ENCODE measurements at places on chromosomes 4 and X.

DNA sequence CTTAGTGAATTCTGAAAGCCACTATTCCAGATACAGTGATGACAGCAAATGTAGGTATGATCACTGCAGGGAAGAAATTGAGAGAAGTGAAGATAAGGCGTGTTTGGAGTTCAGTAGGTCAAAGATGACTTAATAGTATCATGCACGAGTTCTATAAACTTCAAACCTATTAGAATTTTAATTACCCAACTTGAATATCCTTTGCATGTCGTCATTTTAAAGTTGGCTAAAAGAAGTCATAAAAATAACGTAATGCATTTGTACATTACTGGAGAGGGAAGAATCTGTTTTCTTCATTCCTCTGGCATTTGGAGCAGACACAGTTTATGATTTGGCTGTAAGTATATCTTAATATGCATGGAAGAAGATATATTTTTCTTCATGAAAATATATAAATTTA, 68.6 kb upstream of the MXRA5 start:
- DNase-seq = no peak

GRCh38 chrX:100353326-100353725, 56.7 kb downstream of the PCDH19 start:
- DNase-seq = no peak

GRCh38 chr4:3106339-3107186, 32.1 kb downstream of the HTT start:
- DNase-seq = peak; percentile 91

DNA sequence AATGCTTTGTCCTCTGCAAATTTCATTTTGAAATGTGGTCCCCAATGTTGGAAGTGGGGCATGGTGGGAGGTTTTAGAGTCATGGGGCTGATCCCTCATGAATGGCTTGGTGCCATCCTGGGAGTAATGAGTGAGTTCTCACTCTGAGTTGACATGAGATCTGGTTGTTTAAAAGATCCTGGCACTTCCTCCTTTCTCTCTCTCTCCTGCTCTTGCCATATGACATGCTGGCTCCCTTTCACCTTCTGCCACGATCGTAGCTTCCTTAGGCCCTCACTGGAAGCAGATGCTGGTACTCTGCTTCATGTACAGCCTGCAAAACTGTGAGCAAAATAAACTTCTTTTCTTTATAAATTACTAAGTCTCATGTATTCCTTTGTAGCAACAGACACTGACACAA, 262.0 kb downstream of the IL15 start:
- DNase-seq = no peak

GRCh38 chr4:10703766-10704429, 19.3 kb upstream of the CLNK start:
- DNase-seq = no peak

- DNase-seq = no peak
Observed at GRCh38 chr4:1012034-1012739, 761 bp downstream of the FGFRL1 start.

GRCh38 chrX:46635186-46635585, 61.6 kb downstream of the CHST7 start:
- DNase-seq = no peak

GRCh38 chr4:25892796-25893195, 21.2 kb upstream of the SMIM20 start:
- DNase-seq = no peak

DNA sequence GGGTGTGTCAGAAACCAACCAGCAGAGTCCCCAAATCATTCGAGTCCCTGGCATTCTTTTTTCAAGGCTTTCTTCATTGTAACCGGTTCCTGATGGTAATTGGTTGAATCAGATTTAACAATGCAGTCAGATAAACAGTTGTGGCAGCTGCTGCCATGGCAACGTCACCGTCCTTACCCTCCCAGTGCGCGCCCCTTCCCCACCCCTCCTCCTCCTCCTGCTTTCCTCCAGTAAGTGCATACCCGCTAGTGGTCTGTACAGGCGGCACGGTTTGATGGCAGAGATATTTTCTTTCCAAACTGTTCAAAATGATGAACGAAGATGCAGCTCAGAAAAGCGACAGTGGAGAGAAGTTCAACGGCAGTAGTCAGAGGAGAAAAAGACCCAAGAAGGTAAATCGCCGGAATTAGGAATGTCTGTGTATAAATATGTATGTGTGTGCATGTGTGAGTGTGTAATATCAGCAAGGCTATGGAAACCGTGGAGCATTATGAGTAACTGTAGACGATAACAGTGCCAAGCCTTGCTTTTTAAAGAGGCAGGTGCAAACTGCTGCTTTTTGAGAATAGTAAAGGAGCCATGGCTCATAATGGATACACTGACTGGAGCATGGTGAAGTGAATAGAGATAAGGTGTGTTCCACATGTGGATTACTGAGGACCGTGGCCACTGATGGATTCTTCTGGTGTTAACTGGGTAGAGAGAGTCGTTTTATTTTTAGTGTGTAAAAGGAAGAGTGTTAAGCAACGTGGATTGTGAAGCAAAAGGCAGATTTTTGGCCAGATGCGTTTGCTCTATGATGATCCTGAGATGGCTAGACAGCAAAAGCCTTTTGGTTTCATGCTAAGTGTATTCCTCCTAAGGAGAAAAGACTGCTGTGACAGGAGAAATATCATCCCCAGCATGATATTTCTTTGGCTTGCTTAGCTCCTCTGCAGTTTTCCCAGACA, at the start of gene ANK2:
TSS of gene ANK2 (plus strand) at position 233 of the 950 bp plus-strand sequence. CDS start at position 309, 76 bp downstream.
- no peak for DNase-seq

DNA sequence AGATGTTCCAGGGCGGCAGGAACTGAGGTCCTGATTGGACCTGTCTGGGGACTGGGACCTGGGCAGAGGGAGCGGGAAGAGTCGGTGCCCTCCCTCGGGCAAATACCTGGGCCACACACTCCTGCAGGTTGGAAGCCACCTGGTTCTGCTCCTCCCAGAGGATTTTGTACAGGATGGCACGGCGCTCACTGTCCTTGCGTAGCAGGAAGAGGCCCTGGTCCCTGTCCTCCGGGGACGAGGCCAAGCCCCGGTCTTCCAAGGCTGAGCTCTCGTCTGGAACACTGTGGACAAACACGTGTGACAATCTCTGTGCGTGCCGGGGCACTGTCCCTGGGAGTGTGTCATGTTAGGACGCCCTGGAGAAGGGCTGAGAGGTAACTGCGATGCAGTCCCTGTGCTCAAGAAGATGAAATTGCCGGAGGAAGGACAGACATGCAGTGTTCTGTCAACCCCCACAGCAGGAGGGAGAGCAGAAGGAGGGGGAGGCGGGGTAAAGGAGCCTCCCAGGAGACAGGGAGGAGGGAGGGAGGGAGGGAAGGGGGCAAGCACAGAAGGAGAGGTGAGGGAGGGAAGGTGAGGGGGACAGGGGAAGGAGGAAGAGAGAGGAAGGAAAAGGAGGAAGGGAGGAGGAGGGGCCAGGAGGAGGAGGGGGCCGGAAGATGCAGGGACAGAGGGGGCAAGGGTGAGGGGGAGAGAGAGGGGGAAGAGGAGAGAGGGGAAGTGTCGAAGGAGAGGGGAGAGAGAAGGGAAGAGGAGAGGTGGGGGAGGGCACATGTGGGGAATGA, 29.0 kb downstream of the PDHA1 start:
- DNase-seq = no peak

DNA sequence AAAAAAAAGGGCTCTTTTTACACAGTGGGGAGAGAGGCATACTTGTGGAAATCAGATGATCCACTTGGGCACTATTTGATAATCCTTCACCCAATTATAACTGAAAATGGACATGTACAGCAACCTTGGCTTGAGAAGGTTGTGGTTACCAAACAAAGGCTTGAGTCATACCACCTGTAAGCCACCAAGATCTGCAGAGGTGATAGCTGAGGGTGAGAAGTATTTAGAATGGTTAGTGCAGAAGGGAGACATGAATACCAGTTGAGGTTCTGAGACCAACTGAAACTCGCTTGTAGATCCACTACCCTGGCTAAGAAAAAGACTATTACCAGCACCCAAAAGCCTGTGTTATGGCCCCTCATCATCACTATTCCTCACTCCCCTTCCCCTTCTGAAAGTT, 614.0 kb downstream of the STIM2 start:
- no peak for DNase-seq

DNA sequence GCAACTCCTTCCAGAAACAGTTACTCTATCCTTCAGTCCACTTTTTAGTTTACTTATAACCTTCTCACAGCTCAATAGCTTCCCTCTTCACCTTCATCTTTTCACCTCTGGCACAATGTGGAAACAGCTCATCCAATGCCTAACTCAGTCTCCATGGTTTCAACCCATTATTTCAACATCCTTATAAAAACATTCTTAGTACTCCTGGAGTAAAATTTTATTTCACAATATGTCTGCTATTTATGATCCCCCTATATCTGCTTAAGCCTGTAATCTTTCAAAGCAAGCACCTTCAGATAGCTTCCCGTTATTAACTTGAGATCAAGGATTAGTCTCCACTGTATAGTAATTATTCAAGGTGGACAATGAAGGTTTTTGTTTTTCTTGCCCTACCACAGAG, 156.3 kb downstream of the GASK1B start:
- no peak for DNase-seq

- no peak for DNase-seq
Observed at GRCh38 chrX:112587194-112587593, 92.5 kb downstream of the LHFPL1 start.

DNA sequence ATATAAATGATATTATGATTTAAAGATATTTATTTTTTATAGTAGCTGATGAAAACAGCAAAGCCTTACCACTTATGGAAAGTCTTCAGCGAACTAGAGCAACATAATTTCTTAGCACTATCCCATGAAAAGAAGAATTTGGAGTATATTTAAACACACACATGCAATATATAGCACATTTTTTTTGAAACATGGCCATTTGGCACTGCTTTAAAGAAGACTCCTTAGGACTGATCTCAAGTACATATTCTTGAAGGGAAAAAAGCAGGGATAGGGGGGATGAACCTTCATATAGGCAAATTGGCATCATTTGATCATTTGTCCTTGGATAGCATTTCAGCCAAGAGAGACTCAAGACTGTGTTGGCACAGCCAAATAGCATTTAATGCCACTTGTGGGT, 193.3 kb downstream of the ANKRD50 start:
- DNase-seq = no peak

GRCh38 chr4:85243857-85244256, 231.1 kb upstream of the ARHGAP24 start:
- DNase-seq = no peak

GRCh38 chr4:142781114-142781513, 65.0 kb downstream of the INPP4B start:
- DNase-seq = no peak

- peak; percentile 88 for DNase-seq
Observed at GRCh38 chrX:134460005-134460861, at the start of gene HPRT1. Gene HPRT1 (plus strand): TSS chrX:134460165. CDS start chrX:134460312, 147 bp downstream.

GRCh38 chrX:11591723-11592346, 73.9 kb downstream of the ARHGAP6 start:
- DNase-seq = no peak

- DNase-seq = no peak
Observed at GRCh38 chr4:142551517-142552305, 294.4 kb downstream of the INPP4B start.

- DNase-seq = no peak
Observed at GRCh38 chr4:20890761-20891160, 190.5 kb downstream of the PACRGL start.

- DNase-seq = no peak
Observed at GRCh38 chr4:104418286-104418685, 76.4 kb downstream of the CXXC4 start.
